ENCODE measurements at places on chromosomes 16 and 17.

DNA sequence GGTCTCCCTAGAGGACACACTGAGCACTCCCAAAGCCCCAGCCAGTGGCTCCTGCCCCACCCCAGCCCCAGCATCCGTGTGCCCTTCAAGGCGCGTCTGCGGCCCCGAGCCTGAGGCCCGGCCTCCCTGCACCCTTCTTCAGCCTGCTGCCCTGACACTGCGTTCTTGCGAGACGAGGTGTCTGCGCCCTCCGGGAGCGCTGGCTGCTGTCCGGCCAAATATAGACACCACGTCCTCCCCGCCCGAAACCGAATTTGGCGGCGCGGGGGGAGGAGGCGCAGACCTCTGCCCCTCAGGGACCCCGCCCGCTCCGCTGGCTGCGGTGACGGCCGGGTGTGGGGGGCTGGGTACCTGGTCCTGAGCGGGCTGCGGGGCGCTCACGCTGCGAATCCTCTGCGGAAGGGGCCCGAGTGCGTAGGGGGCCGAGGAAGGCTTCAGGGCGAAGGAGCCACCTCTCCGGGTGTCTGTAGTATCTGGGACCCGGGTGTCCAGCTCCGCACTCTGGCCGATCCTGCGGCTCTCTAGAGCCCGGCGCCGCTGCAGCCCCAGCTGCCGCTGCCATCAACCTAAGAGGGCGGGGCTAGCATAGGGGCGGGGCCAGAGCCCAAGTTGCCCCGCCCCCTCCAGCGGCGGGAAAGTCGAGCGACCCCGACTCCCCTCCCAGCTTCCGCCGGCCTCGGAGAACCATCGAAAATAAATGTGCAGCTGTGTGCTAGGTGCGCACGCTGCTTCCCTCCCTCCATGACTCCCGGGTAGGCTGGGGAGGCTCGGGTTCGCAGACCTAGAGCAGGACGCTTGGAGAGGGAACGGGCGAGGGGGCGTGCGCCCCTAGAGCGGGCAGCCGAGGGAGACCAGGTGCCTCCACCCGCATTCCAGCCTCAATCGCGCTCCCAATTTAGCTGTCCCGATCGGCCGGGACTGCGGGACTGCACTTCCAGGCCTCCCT is at the start of gene CORO6:
CORO6 (minus strand) TSS at position 576 of the 946 bp plus-strand sequence. CDS start 1,491 bp downstream, outside the sequence.
- DNase-seq = peak; percentile 66

GRCh38 chr16:78706637-78707036 is 607.2 kb downstream of the WWOX start:
- no peak for DNase-seq

- no peak for DNase-seq
Observed at GRCh38 chr17:48842746-48843145, 11.9 kb downstream of the CALCOCO2 start.

- DNase-seq = peak; percentile 70
Observed at GRCh38 chr17:75848523-75849278, 4.5 kb upstream of the UNC13D start.

DNA sequence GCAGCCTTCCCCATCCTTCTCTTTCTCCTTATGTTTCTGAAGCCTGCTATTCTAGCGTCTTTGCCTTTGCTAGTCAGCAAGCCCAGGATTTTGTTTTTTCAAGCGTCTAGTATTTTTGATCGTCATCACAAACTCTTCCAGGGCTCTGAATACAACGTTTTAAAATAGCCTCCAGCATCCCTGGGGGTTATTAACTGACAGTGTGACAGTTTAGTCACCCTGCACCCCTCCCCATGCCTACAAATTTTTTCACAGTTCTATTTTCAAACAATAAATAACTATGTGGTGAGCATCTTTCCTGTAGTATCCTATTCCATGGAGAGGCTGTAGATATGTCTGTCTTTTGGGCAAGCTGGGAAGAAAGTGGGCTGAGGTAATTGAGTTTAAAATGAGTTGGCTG is 280.9 kb downstream of the MAP2K4 start:
- no peak for DNase-seq

- DNase-seq = peak; percentile 57
Observed at GRCh38 chr17:32519228-32520103, 32.7 kb downstream of the CDK5R1 start.

DNA sequence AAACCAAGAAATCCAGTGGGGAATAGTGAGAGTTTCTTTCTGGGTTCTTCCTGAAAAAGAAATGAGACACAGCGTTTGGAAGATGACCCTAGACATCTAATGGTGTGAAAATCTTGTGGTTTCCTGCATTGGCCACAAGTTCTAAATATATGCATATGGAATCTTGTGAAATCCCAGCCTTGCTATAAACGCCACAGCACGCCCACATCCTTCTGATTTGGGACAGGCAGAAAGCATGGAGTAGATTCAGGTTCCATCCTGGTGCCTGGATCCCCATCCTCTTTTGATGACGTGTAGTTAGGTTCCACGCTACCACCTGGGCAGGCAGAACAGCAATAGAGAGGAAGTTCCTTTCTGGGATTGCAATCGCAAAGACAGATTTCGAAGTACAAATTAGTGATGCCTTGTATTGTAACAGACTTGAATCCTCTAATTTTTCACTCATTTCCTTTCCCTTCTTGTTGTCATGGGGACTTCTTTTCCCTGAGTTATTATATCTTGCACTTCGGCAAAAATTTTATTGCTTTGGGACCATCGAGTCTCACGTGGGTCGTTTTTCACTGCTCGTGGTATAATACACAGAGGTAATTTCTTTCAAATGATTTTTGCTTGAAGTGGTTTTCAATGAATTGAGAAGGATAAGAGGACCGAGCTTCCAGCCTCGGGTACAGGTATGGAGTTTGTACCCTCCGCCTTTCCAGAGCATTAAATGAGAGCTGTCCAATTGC is 37.6 kb downstream of the HS3ST4 start:
- DNase-seq = no peak

DNA sequence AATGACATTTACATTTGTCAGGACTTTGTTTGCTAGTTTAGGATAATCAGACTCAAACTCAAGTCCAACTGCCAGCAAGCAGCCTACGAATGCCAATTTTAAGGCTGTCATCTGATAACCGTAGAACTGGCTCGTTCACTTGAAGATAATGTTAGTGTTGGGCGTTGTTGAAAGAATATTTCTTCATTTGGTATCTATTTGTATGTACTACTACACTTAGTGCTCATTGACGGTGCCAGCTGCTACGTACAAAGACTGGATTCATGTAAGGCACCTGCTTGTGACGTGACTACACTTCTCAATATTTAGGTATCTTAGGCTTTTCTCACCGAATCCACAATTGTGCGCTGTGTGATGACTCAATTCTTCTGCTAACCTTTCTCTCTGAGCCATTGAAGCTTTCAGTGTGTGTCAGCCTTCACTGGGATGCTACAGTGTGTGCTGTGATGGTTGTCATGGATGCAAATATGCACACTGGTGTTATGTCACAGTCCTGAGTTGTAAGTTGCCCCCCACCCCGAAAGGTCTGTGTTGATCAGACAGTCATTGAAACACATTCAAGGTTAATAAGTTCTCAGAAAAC is 5.7 kb downstream of the ATP2C2 start:
- DNase-seq = no peak

- no peak for DNase-seq
Observed at GRCh38 chr16:50248845-50249244, 17.5 kb upstream of the ADCY7 start.

- DNase-seq = no peak
Observed at GRCh38 chr16:81517150-81517499, 72.5 kb downstream of the CMIP start.

- no peak for DNase-seq
Observed at GRCh38 chr17:4474093-4474492, 24.6 kb upstream of the SPNS2 start.

All from activated T-cell treated with anti-CD3 and anti-CD28 coated beads for 24 hours (primary cell).